NCI-H1092 (cell line): ENCODE measurements at places on chromosomes 6 and 20.
A peak's percentile ranks its signal among the peaks of the same experiment; 100 is the strongest.

DNA sequence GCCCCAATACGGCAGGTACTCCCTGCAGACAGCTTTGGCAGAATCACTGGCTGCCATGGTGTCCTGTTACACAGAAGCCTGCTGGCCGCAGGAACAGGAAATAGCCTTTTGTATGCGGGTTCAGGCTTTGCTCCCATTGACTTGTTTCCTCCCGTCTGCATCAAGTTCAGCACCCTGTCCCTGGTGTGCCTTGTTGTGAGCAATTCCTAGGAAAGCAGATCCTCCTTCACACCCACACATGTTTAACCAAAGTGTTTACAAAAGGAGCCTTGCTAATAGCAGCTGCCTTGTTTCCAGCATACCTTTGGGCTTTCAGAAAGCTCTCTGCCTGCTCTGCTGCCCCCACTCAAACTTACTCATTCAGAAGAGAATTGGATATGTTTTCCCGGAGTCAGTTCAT lies 127.2 kb upstream of the SUPT3H start:
- DNase-seq, result no peak

DNA sequence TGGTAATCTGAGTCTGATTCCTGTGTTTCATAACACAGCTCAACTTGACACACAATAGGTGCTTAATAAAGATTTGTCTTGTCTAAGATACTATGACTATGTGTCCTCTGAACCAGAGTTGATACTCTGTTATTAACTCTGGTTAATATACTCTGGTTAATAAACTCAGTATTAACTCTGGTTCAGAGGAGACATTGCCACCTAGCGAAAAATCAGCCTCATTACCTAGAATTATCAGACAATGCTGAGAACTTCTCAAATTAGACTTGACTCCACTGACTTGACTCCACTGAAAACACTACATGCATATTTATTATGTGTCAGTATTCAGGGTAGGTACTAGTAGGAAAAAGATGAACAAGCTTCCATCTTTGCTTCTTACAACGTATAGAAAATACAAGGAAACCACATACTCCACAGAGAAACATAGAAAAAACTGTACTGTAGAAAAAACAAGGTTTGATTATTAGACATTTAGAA lies 73.9 kb downstream of the AHI1 start:
- no peak for DNase-seq

DNA sequence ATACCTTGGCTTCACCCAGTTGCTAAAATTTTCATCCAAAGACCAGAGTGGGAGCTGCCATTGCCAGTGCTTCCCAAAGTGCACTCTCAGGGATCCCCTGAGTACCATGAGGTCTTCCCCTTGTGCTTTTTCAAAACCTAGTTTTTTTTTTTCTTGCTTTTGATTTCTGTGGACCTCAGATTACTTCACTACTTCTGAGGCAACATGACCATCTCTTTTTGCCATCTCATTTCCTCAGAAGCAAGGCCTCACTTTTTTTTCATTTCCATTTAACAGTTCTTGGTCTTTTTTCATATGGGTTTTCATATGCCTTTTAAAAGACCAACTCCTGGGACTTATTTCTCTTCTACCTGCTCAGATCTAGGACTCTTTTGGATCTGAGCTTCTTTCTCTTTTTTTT lies 64.1 kb upstream of the MMS22L start:
- no peak for DNase-seq

GRCh38 chr20:23255106-23255505 lies 95.5 kb upstream of the NXT1 start:
- DNase-seq, result no peak

GRCh38 chr20:32031007-32031958 lies 20.8 kb upstream of the HCK start:
- DNase-seq, result peak; percentile 48

- DNase-seq, result peak; percentile 35
These were observed 18.3 kb upstream of the FOXP4 start for GRCh38 chr6:41527721-41528408.

GRCh38 chr6:43203029-43203717 lies 21.2 kb downstream of the CUL9 start:
- no peak for DNase-seq

GRCh38 chr20:43658723-43659419 lies 8.0 kb upstream of the MYBL2 start:
- DNase-seq, result no peak

- DNase-seq, result no peak
These were observed 6.5 kb upstream of the RAET1G start for GRCh38 chr6:149929422-149929821.

GRCh38 chr20:17651129-17651759 lies 30.8 kb downstream of the RRBP1 start:
- DNase-seq, result no peak

DNA sequence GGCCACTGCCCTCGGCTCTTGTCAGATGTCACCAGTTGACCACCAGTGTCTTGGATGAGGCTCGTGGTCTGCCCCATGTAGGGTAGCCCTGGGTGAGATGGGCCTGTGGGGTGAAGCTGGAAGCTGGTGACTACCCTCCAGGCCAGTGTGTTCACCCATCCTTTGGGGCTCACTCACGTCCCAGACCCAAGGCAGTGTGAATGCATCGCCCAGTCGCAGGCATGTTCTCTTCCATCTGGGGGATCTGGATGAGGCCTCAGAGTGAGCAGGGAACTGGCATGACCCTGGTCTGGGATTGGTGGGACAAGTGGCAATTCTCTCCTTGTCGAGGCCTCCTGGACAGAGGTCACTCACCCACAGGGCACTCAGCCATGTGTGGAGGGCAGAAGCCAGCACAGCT lies 120.1 kb upstream of the PHACTR3 start:
- no peak for DNase-seq

DNA sequence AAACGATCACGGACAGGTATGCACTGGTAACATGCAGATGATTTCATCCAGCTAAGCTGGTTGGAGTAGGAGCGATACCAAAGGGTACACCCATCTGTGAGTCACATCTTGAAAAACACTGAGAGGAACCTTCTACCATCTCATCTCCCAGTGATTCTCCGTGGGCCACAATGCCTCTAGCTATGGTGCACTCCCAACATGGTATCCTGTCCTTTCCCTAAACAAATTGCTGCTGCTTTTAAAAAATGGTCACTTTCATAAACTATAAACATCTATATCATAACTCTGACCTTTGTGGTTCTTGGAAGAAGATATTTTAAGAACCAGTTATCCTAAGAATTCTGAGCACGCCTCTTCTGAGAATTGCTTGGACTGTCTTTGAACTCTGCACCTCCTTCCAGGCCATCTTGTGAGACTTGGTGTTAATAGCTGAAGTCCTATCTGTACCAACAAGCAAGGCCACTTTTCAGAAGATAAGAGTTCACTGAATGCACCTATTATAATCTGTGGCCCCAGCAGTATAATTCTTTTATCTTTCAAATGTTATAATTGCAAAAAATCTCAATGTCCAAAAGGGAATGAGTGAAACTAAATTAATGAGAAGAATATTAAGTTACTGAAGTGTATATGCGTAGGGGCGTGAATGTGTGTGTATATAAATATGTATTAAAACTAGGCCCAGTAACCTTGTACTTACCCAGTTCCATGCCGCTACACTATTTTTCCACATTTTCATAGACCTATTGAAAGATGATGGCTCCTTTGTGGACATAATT lies 70.5 kb upstream of the TPD52L1 start:
- DNase-seq, result no peak

DNA sequence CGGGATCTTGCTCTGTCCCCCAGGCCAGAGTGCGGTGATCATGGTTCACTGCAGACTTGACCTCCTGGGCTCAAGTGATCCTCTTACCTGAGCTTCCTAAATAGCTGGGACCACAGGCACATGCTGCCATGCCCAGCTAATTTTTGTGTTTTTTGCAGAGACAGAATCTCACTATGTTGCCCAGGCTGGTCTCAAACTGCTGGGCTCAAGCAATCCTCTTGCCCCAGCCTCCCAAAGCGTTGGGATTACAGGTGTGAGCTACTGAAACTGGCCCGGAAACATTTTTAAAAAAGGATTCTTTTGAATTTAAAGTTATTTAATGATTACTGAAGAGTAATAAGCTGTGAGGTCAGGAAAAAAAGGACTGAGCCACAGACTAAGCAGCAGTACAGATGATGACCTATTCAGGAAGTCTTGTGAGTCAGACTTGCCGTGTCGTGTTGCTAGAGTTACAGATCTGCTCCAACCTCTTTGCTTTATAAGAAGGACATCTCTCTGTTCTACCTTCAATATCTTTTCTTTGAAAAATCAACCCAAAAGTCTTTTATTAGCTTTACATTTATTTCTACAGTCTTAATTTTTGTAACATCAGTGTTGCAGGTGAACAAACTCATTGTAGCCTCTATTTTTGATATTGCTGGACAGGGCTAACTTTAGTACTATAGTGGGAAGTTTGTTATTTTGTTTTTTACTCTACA lies 108.7 kb downstream of the NCOA3 start:
- no peak for DNase-seq

DNA sequence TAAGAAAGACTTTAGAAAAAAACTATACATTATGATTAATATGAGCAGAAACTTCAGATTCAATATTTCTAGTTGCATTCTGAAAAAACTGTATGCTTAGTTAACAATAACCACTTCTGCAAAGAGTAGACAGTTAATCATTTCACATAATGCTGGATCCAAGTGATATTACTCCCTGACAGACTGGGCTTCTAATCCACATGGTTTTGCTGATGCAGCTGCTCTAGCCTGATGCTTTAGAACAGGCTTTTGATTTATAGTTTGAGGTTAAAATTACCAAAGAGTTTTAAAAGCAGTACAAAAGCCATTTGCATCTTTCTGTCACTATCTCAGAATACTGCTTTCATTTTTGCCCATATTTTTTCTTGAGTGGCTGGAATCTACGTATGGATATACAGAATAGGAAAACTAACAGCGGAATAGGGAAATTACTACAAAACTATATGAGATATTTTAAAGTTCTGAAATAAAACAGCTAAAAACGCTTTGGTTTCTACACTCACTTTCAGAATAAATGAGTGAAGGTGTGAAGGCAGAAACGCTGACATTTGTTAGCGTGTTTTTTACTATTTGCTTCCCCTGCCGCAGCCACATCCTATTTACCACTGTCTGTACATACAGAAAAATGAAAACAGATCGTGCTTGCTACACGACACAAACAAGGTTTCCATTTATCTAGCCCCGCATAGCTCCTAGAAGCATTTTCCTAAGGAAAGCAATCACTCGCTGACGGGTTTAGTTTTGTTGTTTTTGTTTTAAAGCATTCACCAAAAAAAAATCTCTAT lies 61.7 kb downstream of the METTL24 start:
- no peak for DNase-seq

- no peak for DNase-seq
These were observed 67.5 kb downstream of the PDE7B start for GRCh38 chr6:135919026-135919425.

- DNase-seq, result peak; percentile 8
These were observed 843 bp upstream of the HEY2 start for GRCh38 chr6:125748406-125749172.

DNA sequence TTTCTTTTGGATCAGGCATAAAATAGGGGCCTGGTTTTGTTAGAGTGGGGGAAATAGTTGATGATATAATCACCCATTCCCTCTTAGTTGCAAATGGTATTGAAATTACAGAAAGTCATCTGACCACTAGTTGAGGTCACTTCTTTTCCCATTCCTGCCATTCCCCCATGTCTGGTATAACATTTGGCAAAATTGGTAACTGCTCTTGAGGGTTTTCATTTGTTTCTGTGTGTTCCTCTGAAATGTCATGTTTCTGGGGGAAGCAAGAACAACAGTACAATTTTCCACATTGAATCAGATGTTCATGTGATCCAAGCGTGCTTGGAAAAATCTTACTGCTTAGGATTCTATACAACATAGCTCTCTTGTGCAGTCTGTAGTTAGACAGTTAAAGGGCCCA lies 7.3 kb downstream of the AIG1 start:
- DNase-seq, result no peak
